Right atrium auricular region (tissue), 2 donors: ENCODE measurements at places on chromosomes 5 and 9. TPM values are rescaled to one million over a fixed set of nuclear protein-coding genes. Genes with fewer than 3 reads are reported as not detected.

The MGAT4B gene
- 71.7 TPM for total RNA-seq

DNA sequence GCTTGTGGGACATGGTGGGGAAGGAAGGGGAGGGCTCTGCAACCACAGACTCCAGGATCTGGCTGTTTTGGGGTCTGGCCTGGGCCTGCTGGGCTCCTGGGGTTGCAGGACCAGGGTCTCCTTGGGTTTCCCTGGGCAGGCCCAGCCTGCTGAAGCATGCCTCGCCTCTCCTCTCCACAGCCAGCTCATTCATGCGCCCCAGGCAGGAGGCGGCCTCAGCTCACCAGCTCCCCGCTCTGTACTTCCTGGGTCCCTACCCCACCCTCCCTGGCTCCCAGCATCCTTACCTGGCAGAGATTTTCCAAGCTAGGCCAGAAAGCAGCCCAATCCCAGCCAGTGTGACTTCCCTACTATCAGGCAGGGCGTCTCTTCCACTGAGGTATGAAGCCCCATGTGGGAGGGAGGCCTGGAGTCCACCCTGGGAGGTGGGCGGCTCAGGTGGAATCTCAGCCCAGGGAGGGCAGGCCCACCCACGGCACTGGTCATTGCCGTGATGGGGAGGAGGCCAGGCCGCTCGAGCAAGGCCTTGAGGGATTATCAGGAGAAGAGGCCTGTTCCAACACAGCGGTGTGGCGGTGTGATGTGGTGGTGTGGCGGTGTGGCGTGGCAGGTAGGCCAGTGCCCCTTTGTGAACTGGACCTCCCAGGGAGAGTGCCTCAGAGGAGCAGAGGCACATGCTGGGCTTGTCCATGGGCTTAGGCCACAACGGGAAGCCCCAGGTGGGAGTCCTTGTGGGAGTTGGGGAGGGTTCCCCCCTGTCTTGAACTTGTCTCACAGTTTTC lies 103.4 kb downstream of the DAB2IP start:
- H3K27me3 ChIP-seq: no peaks in the 10 kb centered on the region
- H3K4me3 ChIP-seq: no peak overlapping the region
- peaks cover 28% of the 10 kb centered on the region for H3K36me3 ChIP-seq
- H3K27ac ChIP-seq: peak overlapping the region; percentile 53
- DNase-seq: no peak
- no peaks in the 10 kb centered on the region for H3K4me1 ChIP-seq

The HSD17B3 gene
- not detected for total RNA-seq

The PRDM9 gene
- total RNA-seq: not detected

GRCh38 chr5:130893006-130893405 lies 272.1 kb downstream of the HINT1 start:
- no peaks in the 10 kb centered on the region for H3K36me3 ChIP-seq
- no peak overlapping the region for H3K27ac ChIP-seq
- H3K27me3 ChIP-seq: no peaks in the 10 kb centered on the region
- no peaks in the 10 kb centered on the region for H3K4me1 ChIP-seq

The ADAMTS19 gene
- total RNA-seq: 0.44 TPM

GRCh38 chr5:87020099-87020934 lies 247.4 kb upstream of the RASA1 start:
- H3K36me3 ChIP-seq: no peaks in the 10 kb centered on the region
- no peaks in the 10 kb centered on the region for H3K27me3 ChIP-seq
- no peak overlapping the region for H3K27ac ChIP-seq
- DNase-seq: no peak
- H3K4me1 ChIP-seq: no peaks in the 10 kb centered on the region

DNA sequence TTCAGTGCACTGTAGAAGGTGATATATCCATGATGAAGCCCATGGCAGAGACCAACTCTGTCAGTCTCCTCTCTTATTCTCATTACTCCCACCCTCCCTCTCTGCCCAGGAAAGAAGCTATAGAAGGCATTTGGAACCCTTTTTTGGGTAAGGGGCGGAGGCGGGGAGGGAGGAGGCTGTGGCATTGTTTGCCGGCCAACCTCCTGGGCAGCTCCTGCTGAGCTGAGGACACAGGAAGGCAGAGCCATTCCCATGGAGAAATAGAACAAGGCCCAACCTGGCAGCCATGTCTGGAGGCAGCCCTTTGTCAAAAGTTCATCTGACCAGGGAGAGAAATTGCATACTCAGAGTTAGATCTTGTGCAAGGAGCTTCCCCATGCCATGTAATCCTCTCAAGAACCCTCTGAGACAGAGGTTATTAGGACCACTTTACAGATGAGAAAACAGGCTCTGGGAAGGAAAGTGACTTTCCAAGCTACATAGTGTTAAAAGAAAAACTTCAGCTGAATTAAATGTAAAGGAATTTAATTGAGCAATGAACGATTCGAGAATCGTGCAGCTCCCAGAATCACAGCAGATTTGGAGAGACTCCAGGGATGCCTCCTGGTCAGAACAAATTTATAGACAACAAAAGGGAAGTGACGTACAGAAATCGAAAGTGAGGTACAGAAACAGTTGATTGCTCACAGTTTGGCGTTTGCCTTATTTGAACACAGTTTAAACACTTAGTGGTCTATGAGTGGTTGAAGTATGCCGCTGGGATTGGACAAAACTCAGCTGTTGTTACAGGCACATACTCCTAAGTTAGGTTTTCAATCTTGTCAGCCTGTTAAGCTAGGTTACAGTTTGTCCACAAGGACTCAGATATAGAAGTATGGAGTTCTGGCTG lies 158.6 kb downstream of the MELK start:
- no peaks in the 10 kb centered on the region for H3K27me3 ChIP-seq
- no peak overlapping the region for H3K4me3 ChIP-seq
- no peaks in the 10 kb centered on the region for H3K4me1 ChIP-seq
- H3K27ac ChIP-seq: no peak overlapping the region

DNA sequence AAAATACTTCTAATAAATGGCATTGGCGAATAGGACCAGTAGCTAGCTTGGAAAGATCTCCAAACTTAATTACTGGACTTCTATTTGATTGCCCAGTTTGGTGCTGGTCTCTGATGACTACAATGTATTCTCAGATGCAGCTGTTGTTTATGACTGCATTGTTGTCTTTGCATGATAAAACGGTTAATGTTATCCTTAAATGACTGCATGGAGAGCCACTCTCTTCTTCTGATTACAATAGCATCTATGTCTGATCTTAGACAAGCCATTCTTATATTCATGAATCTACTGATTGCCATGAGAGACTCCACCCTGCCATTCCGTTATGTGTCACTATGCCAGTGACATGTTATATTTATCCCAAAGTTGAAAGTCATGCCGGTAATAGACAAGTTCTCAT lies 42.9 kb upstream of the ERBIN start:
- DNase-seq: no peak
- H3K27ac ChIP-seq: no peak overlapping the region
- H3K36me3 ChIP-seq: no peaks in the 10 kb centered on the region
- H3K4me1 ChIP-seq: no peaks in the 10 kb centered on the region

DNA sequence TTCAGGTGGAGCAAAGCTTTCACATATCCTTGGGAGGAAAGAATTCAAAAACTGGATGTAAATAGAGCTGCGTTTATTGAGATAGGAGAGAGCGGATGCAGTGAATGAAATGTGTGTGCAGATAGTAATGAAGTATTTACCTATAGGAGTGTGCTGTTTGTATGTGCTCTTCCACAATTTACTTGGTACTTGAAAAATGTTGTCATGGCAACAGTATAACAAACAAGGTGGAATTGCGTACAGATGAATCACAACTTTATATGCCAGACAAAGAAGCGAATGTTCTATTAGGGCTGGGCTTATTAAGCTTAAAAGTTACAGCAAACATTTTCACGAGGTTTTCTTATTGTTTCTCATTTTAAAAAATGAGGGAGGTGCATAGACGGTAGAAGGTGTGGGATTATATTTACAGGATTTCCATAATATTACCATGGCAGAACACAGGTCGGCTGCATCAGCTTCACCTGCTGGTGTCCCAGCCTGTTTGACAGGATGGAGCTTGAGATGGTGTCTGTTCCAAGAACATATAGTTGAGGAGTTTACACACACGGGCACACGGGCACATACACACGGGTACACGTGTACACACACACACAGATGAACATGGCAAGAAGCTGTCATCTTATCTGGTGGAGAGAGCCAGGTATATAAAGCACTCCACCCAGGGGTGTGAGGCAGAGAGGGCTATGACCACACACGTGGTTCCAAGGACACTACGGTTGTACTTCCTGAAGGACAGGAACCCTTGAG lies 155.7 kb downstream of the RMI1 start:
- no peaks in the 10 kb centered on the region for H3K4me1 ChIP-seq
- no peak overlapping the region for H3K27ac ChIP-seq
- H3K27me3 ChIP-seq: no peaks in the 10 kb centered on the region
- DNase-seq: no peak
- H3K36me3 ChIP-seq: no peaks in the 10 kb centered on the region

The CD72 gene
- 0.79 TPM for total RNA-seq

DNA sequence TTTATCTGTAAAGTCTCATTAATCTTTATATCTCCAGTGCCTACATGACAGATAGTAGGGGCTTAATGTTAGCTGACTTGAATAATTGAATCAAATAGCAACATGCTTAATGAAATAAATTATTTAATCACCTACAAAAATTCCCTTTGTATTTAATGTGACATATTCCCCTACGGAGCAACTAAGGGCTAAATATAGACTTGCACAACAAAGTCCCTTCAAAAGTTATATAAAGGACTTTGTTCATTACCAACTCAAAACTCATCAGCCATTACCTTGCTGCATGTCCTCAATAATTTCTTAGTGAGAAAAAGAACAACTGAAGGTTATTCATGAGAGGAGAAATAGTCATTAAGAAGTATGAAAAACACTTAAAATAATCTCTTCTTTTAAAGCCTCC lies 424.6 kb downstream of the HCN1 start:
- H3K27me3 ChIP-seq: no peaks in the 10 kb centered on the region
- H3K27ac ChIP-seq: no peak overlapping the region
- H3K36me3 ChIP-seq: no peaks in the 10 kb centered on the region
- DNase-seq: no peak

- no peaks in the 10 kb centered on the region for H3K27me3 ChIP-seq
- H3K4me3 ChIP-seq: no peak overlapping the region
- no peak for DNase-seq
- H3K4me1 ChIP-seq: peaks cover 4% of the 10 kb centered on the region
- no peaks in the 10 kb centered on the region for H3K36me3 ChIP-seq
Measured at GRCh38 chr5:39223565-39224156, 4.3 kb upstream of the FYB1 start.

The CAST gene
- total RNA-seq: 439 TPM

The CDX1 gene
- total RNA-seq: not detected

- no peak for DNase-seq
- H3K27ac ChIP-seq: no peak overlapping the region
- no peak overlapping the region for H3K4me3 ChIP-seq
Measured at GRCh38 chr9:107780960-107781359, 291.4 kb upstream of the KLF4 start.

GRCh38 chr5:88836195-88836838 lies 46.7 kb downstream of the MEF2C start:
- H3K4me3 ChIP-seq: peak overlapping the region; percentile 35
- peaks cover 75% of the 10 kb centered on the region for H3K4me1 ChIP-seq
- H3K27me3 ChIP-seq: no peaks in the 10 kb centered on the region
- peak; percentile 74 for DNase-seq
- H3K36me3 ChIP-seq: no peaks in the 10 kb centered on the region

DNA sequence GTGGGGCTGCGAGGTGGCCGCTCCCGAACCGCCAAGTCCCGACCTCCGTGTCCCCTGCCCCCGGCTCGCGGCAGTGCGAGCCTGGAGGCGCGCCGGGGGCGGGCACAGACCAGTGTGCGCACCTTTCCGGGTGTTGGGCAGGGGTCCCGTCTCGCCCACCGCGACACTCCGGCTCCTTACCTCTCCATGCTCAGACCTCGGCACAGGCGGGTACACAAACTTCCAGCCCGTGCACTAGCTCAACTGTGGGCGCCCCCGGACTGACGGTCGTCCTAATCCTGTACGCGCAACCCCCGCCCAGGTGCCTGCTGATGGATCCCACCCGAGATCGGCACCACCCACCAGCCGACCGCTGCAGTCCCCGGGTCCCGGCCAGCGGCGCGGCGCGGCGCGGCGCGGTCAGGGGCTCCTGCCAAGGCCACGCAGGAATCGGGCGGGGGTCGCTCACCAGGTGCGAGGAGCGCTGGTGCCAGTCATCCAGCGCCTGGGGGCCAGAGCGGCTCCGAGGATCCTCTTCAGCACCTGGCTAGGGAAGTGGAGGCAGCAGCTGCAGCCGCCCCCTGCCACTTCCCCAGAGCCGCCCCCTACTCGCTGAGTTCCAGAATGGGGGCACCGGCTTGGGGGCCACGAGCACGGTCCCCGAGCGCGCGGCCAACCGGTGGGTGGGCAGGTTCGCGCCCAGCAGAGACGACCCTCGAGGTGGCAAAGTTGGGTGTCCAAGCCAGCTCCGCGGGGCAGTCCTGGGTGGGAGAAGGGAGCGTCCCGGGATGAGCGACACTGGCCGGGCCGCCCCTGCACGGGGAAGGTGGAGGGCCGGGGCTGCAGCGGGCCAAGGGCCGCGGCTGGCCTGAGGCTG lies 511 bp downstream of the SEMA5A start:
- peaks cover 39% of the 10 kb centered on the region for H3K4me1 ChIP-seq
- no peaks in the 10 kb centered on the region for H3K27me3 ChIP-seq
- peaks cover 1% of the 10 kb centered on the region for H3K36me3 ChIP-seq
- DNase-seq: no peak
- H3K4me3 ChIP-seq: peak overlapping the region; percentile 77

GRCh38 chr9:35618325-35618727 lies at the start of gene CD72:
TSS of gene CD72 (minus strand) at chr9:35618413. CDS start at chr9:35618303, 110 bp downstream.
- no peaks in the 10 kb centered on the region for H3K36me3 ChIP-seq
- H3K27me3 ChIP-seq: no peaks in the 10 kb centered on the region
- no peak for DNase-seq

- no peak overlapping the region for H3K27ac ChIP-seq
- no peaks in the 10 kb centered on the region for H3K27me3 ChIP-seq
- H3K36me3 ChIP-seq: no peaks in the 10 kb centered on the region
Measured at GRCh38 chr5:40367255-40367654, 312.5 kb upstream of the PTGER4 start.

DNA sequence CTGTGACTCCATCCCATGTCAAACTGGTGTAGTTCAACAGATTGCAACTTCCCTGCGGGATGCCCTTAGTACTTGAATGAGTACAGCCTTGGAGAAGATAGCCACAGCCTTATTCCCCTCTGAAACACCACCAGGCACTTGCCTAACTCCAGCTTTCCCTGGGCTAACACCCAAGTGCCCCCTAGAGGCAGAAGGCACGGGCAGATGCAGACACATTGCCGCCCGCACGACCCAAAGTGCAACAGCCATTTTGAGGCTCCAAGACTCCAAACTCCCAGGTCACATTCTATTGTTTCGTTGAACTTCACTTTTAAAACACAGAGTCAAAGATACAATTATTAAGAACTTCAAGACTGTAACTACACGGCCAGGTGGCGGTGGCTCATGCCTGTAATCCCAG lies 163.6 kb upstream of the CDH6 start:
- DNase-seq: no peak
- no peaks in the 10 kb centered on the region for H3K36me3 ChIP-seq
- H3K27ac ChIP-seq: no peak overlapping the region
- no peaks in the 10 kb centered on the region for H3K27me3 ChIP-seq
